A549 (cell line): ENCODE measurements at places on chromosomes 3 and 15.

- DNase-seq, result no peak
Measured at GRCh38 chr3:48402907-48403306, 27.0 kb downstream of the PLXNB1 start.

DNA sequence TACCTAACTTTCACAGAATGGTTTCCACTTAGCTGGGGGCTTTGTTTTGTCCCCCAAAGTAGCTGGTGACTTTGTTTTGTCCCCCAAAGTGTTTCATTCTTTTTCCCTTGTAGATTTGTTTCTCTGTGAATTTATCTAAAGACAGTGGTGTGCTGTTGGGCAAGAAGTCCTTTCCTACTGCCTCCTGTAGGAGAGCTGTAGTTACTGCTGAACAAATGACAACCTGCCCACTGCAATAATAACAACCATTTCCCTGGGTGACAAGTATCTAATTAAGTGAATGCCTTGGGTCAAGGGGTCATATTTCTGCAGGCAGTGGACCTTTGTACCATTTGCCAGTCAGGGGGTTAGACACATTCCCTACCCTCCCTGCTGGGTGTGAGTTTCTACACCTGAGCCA, 125.4 kb upstream of the BFSP2 start:
- DNase-seq, result no peak

DNA sequence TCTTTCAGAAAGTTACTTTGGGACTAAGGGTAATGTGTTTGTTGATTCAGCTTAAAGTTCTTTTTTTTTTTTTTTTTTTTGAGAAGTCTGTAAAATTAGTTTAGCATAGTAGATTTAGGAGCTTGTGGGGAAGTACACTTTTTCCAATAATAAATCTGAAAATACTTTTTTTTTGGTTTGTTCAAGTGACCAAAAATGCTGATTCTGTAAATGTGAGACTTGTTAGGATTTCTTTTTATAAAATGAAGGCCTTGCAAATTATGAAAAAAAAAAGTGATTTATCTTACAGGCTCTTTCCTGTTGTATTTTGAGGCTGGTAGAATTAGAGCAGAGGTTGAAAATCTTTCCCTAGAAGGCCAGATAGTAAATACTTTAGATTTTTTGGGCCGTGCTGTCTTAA, 7.6 kb downstream of the OXNAD1 start:
- DNase-seq, result no peak

DNA sequence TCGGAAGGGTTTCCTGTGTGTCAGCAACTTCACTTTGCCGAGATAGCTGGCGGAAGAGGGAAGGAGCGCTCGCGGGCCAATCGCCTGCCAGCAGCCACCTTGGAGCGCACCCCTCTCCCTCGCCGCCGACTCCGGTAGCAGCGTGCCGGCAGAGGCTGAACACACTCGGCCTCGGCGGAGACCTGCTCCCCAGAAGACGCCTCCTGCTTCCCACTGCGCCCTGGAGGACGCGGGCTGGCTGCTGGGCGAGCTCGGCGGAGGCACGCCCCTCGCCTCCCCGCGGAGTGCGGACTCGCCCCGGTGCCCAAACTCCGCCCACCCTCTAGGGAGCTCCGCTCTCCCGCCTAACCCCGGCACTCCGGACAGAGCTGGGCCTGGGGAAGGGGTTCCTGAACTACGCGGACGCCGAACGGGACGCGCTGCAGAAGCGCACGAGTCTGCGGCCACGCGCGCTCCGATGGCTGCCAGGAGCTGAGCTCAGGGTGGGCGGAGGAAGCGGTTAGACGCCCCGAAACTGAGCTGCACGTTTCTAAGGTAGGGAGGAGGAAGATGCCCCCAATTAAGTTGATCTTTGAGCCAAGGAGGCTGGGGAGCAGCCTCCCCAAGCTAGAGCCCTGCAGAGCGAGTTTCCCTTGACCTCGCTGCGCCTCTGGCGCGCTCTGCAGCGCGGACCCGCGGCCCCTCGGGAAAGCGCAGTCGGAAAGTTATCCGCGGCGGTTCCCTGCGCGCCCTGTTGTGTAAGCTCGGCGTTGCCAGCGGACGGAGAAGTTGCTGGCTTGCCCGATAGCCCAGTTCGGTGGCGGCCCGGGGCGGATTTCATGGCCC, at the start of gene P2RY1:
Gene P2RY1 (plus strand): TSS at position 356 of the 825 bp plus-strand sequence. CDS start 652 bp downstream, outside the sequence.
- peak; percentile 76 for DNase-seq

DNA sequence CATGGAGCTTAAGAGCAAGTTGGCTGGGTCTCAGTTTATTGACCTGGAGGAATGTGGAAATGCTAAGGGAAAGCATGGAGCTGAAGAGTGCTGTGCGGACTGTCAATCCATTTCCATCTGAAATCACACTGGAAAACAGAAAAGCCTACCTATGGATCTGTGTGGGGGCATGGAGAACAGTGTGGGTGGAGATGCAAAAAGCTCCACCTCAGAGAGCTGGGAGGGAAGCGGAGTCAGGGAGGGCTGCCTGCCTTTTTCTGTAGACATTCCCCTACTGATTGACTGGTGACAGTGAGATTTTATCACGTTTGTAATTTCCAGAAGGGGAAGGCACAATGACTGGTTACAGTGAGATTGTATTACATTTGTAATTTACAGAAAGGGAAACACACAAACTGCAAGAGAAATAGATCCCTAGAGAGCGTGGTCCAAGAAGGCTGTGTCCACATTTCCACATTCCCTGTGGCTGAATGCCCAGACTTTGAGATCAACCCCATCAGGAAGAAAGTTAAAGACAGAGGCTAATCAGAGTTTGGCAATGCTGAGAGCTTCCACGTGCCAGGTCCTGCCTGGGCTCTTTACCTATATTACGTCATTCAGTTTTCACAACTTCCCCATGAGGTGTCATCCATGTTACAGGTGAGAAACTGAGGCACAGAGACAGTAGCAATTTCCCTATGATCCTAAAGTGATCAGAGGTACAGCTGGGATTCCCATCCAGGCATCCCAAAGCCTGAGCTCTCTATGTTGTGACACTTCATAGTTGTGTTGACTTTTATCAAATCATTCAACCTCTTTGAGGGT, 67.7 kb upstream of the NSMCE3 start:
- no peak for DNase-seq

GRCh38 chr3:133970916-133971315, 58.8 kb downstream of the SLCO2A1 start:
- DNase-seq, result no peak

DNA sequence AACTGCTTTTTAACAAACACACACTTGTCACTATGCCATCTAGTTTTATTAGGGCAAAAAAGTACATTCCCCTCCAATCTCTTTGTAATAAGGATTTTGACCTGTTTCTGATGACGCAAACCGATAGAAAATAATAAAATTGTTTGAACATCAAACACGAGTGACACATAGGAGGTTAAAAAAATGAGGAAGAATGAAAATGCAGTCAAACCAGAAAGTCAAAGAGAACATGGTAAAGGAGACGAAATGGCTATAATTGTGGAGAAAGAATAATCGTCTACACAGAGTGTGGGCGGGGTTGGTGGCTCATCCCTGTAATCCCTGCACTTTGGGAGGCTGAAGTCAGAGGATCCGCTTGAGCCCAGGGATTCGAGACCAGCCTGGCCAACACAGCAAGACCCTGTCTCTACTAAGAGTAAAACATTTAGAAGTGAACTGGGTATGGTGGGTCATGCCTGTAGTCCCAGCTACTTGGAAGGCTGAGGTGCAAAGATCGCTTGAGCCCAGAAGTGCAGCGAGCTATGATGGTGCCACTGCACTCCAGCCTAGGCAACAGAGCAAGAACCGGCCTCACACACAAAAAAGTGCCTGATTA, 83.2 kb downstream of the MEIS2 start:
- DNase-seq, result no peak

GRCh38 chr3:55796533-55796932, 309.4 kb upstream of the WNT5A start:
- no peak for DNase-seq

- no peak for DNase-seq
Measured at GRCh38 chr3:5205165-5205941, 17.8 kb downstream of the EDEM1 start.

- DNase-seq, result no peak
Measured at GRCh38 chr3:187012609-187013051, 82.3 kb downstream of the ST6GAL1 start.

DNA sequence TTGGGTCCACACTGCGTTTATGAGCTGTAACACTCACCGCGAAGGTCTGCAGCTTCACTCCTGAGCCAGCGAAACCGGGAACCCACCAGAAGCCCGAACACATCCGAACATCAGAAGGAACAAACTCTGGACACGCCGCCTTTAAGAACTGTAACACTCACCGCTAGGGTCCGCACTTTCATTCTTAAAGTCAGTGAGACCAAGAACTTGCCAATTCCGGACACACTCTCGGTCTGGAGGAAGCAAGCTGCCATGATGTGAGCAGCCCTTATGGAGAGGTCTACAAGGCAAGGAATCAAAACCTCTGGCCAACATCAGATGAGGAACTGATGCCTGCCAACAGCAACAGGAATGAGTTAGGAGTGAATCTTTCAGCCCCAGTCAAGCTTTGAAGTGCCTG, 62.9 kb downstream of the SLC28A2 start:
- no peak for DNase-seq

GRCh38 chr3:12470111-12470510, 14.2 kb upstream of the TSEN2 start:
- peak; percentile 33 for DNase-seq

DNA sequence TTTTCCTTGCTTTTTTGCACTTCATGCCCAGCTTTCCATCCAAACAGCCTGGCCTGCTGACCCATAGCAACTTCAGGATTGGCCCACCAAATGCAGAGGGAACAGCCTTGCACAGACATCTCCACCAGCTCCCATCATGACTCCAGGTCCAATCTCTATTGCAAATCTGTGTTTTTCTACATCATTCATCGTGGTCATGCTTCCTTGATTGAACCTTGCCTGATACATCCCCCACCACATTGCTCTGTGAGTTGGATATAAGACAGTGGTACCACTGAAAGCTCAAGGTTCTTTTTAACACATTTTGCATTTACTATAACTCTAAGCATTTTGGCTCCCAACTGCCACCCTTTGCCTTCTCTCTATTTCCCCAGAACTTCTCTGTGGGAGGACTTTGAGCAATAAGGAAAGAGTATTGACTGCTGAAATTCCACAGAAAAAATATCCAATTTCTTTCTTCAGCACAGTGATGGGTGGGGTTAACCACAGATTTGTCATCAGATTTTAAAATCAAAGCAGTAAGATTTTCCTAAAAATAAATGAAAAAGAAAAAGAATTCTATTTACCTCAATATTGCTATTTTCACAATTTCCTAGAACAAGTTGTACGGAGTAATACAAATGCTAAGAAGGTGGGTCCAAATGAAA, 114.6 kb upstream of the GALNT15 start:
- no peak for DNase-seq

GRCh38 chr15:40618023-40618422, 24.0 kb downstream of the KNL1 start:
- DNase-seq, result no peak

DNA sequence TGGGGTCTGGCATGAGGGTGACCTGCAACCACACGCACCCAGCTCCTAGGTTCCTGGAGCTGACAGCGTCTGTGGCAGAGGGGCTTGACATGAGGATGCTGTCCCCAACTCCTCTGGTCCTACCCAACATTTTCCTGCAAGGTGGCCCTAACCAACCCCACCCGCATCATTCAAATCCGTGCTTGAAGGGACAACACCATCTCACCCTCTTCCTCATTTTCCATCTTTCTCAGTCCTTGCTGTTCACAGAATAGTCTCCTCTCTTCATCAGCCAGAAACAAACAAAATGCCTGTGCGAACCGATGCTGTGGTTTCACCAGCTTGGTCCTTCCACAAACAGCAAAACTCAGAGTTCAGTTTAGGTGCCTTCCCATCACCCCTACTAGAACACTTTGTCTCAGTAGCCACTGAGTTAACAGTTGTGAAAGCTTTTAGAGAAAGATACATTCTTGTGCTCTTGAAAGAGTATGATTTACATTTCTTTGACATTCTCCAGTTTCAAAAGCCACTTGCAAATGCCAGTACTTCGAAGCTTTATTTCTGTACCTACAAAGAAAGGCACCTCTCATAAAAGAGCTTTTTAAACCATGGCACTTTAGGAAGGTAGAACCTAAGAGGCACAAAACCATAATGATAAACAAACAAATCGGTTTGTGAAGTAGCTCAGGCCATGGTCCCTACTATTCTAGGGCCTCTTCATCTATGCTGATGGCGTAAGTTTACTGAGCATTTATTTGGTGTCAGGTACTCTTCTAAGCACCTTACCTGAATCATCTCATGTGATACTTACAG, 360.1 kb downstream of the SHQ1 start:
- no peak for DNase-seq

DNA sequence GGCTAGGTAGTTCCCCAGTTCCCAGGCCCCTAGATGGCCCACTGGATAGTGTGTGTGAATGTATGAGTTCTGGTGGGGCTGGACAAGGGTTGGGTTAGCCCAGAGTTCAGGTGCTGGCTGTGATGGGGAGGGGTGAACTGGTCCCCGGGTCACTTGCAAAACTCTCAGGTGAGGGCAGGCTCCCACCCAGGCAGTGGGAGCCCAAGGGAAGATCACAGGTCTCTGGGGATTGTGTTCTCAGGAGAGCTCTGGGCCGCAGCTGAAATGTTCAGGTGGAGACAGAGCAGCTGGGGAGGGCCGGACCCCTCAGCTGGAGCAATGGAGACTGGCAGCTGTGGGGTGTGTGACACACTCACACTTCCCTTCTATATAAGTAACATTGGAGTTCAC, 12.8 kb upstream of the FAM98B start:
- DNase-seq, result no peak

- no peak for DNase-seq
Measured at GRCh38 chr15:85984241-85984640, 95.4 kb upstream of the AGBL1 start.

DNA sequence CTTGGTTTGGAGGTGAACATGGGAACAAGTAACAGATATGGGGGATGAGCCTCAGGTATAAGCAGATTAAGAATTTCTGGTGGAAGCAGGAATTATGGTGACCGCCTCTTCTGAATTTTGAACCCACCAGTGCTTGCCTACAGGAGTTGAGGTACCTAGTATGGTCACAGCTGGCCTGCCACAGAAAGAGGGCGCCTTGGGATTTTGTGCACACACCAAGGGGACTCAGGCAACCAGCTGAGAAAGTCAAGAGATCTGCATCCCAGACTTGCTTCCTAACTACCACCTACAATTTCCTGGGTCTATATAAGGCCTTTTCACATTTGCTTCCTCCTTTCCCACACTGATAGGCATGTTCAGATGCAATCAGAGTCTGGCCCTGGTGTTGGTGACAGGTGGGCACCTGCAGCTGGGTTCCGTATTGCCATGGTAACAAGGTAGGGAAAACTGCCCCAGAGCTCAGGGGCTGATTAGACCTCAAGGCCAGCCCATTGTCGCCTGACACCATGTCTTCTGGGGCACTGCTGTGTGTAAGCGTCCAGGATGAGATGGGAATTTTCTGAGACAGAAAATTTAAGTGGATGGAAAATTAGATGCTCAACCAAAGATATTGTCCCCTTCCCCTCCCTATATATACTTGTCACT, 75.9 kb upstream of the RASGRF1 start:
- no peak for DNase-seq

- no peak for DNase-seq
Measured at GRCh38 chr3:182501856-182502255, 291.4 kb upstream of the ATP11B start.

- DNase-seq, result no peak
Measured at GRCh38 chr15:56228352-56228751, 15.3 kb downstream of the RFX7 start.

GRCh38 chr15:75197062-75197630, 4.5 kb upstream of the C15orf39 start:
- DNase-seq, result no peak
